ENCODE measurements at places on chromosomes 11 and 22.

DNA sequence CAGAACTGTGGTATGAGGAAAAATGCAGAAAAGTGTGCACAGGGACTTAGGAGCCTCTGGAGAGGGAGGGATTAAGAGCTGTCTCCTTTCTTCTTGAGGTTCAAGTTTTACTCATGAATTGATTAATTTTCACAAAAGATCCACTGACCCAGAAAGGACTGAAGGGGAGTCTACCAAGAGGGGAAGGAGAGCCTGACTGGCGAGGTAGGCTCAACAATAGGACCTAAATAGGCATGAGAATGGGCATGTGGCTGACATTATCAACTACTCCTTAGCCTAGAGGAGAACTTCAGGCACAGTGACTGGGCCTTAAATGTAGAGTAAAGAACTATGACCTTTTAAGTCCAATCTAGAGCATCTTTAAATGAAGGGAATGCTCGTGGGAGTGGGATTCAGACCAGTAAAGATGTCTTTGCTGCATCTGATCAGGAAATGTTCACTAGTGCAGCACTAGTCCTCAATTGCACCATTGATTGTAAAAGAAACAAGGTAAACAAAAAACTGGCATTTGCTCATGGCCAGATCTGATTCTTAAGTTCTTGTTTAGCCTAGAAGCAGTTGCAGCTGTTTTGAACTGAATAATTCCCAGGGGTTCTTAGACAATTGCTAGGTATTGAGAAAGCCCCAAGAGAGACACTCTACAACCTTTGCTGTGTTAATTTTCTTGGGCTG, 135.6 kb downstream of the RAB38 start:
- no peak for DNase-seq

GRCh38 chr11:10627816-10628215, 59.4 kb upstream of the LYVE1 start:
- DNase-seq, result no peak

- DNase-seq, result no peak
These were observed 316.7 kb downstream of the DLG2 start for GRCh38 chr11:85310479-85310878.

- no peak for DNase-seq
These were observed 788 bp upstream of the RASL10A start for GRCh38 chr22:29316141-29316828.
